NCI-H2171 (cell line): ENCODE measurements at places on chromosomes 11 and 22.

DNA sequence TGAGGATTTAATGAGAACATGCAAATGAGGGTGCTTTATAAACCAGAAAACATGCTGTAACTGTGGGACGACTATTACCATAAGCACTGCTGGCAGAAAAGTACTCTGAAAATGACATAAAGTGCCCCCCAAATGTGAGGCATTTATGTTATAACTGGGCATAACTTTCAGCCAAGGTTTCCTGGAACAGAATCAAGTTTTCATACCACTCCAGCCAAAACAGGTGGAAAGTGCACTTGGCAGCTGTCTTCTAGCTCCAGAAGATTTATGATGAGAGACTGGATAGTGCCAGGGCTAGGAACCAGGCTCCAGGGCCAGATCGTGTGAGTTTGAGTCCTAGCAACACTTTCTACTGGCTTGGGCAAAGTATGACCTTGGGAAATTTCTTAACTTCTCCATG is 339.2 kb downstream of the TENM4 start:
- DNase-seq: peak; percentile 22

GRCh38 chr22:38305471-38306448 is 11.5 kb downstream of the CSNK1E start:
- DNase-seq: peak; percentile 30

DNA sequence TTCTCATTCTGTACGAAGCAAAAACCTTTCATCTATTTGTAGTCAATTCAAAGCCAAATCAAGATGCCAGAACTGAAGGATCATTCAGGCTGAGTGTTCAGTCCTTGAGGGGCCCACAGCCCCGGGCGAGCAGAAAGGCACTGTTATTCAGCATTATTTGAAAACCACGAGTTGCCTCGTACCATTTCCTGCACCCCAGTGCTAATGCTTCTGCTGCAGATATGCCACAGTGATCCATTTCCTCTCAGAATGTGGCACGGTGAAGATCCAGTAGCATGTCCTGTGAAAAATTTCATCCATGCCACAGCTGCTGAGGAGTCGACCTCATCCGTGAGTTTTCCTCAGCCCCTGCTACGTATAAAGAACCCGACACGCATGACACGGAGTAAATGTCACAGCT is 85.4 kb downstream of the OSBP2 start:
- no peak for DNase-seq

DNA sequence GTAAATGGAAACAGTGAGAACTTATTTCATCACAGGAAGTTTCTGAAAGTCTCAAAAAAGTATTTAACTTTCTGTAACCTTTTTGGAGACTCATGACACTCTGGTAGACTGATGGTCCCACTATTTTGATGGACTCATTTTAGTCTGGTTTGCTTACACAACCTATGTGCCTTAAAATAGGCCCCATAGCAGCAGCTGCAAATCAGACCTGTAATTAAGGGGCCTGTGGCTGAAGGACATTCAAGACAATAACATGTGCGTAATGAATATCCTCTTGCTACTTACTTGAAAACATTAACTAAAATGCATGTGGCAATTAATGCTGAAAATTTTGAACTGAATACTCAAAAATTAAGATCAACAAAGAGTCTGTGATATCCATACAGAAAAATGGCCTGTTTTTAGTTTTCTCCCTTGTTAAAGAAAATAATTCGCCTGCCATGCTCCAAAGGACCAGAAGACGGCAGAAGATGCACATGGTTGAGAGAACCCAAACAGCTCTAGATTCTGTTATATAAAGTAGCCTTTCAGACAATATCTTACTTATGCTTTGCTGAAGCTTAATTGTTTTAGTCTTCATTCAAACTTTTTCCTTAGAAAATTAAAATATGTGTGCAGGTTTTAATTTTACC is 568.5 kb downstream of the KCNA4 start:
- no peak for DNase-seq

- no peak for DNase-seq
Measured at GRCh38 chr11:79249295-79249993, 191.4 kb downstream of the TENM4 start.

- DNase-seq: no peak
Measured at GRCh38 chr11:47569646-47570045, 4.2 kb downstream of the PTPMT1 start.

DNA sequence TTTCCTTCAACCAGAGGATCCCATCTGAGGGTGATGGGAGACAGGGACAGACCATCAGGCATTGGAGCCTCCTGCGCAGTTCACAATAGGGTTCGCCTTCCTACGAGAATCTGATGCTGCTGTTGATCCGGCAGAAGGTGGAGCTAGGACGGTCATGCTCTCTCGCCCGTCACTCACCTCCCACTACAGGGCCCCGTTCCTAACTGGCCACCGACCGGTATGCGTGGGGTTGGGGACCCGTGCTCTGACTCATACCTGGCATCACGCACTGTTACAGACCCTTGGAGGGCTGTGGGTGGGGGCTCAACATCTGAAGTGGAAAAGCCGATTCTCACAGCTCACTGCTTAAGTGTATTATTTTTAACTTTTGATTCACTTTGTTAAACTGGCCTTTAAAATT is 402.3 kb downstream of the BRD1 start:
- no peak for DNase-seq

DNA sequence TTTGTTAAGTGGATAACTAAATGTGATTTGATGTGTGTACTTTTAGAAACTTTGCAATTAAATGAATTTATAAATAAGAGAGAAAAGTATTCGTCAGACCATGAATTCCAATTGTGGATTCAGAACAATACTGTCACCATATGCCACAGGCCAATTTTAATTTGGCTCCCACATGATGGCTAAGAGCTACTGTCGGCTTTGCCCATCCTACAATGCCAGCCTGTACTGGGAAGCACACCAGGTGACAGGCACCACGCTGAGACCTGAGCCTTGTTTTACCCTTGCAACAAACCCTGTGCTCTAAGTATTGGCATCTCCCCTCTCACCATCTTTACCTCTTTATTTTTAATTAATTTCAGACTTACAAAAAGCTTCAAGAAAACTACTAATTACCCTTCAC is 14.0 kb downstream of the RAB30 start:
- no peak for DNase-seq

DNA sequence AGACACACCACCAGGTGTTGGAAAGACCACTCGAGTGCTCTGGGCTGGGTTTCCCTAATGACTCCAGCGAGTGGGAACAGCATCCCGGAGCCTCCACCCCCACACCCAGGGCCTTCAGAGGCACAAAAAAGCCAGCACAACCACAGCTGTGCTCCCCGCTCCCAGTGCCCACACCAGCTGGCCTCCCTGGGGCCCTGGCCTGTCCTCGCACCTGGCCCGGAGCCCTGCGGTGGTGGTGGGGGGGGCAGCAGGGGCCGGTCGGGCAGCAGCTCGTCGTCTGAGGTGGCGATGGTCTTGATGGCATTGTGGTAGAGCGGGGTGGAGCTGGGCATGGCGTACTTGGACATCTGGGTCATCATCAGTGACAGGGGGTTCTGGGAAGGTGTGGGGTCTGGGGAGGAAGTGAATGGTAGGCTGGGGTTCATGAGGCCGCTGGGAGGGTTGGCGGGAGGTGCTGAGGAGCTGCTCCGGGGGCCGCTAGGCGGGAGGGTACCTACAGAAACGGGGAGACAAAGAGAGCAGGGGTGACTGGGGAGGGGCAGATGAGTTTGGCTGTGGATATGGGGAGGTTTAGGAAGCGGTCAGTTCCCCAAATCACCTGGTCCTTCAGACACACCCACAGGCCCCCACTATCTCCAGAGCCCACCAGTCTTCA is 16.1 kb downstream of the CXCR5 start:
- no peak for DNase-seq

DNA sequence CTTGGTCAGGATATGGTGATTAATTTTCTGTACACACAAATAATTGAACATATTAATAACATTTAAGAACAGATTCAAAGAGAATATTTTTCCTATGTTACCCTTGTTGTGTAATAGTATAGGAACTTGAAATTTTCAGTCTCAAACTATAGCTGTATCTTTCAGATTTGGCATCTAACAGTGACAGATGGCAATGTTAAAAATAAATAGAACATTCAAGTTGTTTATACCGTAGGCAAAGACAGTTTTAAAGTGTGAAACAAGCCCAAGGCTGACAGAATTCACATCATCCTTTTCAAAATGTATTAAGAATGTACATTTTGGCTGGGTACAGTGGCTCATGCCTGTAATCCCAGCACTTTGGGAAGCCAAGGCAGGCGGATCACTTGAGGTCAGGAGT is 92.6 kb upstream of the TP53AIP1 start:
- no peak for DNase-seq

DNA sequence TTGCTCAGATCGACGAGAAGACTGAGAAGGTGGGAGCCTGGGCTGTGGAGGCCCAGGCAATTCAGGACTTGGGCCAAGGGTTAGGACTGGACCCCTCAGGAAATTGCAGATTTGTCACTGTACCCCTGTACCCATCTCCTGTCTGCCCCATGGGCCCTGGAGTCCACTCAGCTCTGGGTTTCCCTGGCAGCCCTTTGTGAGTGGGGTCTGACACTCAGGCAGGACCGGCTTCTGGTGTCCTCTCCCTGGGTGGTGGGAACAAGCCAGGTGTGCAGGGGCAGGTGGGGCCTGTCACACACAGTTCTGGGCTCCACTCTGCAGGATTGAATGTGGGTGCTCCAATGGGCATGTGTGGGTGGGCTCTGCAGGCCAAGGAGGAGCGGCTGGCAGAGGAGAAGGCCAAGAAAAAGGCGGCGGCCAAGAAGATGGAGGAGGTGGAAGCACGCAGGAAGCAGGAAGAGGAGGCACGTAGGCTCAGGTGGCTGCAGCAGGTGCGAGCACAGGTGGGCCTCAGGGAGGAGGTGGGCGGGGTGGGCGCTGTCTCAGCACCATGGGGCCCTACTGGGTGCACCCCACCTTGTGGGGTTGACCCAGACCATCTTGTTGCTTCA is 21.6 kb downstream of the INCENP start:
- no peak for DNase-seq

DNA sequence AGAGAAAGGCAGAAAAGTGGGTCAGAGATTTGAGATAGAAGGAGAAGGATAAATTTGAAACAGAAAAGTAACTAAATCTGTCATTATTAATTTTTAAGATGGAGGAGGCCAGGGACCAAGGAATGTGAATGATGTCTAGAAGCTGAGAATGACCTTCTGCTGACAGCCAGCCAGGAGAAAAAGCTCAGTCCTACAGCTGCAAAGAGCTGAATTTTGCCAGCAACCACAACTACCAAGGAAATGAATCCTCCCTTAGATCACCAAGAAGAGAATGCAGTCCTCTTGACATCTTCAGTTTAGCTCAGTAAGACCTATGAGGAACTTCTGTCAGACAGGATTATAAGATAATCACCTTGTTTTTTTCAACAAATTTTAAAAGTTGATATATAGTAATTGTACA is 538.2 kb downstream of the LRRC4C start:
- no peak for DNase-seq

DNA sequence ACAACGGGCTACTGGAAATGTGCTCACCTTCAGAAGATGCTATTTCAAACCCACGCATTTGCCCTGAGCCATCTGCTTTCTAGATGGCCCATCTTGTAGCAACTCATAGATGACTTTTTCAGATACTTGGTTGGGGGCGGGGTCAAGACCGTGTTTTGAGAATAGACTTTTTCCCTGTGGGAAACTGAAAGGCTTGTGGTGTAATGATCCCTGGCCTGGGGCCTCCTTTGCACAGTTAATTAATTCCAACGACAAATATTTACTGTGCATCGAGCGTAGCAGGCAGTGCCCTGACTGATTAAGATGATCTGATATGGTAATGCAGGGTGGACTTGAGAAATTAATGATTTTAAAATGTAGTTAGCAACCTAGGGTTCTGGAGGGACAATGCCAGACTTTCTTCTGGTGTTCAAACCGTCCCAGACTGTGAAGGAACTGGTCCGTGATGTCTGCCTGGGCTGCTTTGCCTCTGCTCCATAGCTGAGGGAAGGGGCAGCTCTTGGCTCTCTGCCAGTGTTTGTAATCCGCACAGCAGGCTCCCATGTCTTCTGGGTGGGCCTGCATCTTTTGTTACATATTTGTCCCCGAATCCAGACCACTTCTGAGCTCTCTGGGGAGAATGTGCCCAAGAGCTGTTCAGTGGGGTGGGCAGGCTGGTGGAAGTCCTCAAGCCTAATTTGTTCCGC is 84.8 kb downstream of the ADAMTS15 start:
- DNase-seq: no peak

GRCh38 chr11:59706518-59707285 is 6.9 kb downstream of the OR10V1 start:
- DNase-seq: no peak

DNA sequence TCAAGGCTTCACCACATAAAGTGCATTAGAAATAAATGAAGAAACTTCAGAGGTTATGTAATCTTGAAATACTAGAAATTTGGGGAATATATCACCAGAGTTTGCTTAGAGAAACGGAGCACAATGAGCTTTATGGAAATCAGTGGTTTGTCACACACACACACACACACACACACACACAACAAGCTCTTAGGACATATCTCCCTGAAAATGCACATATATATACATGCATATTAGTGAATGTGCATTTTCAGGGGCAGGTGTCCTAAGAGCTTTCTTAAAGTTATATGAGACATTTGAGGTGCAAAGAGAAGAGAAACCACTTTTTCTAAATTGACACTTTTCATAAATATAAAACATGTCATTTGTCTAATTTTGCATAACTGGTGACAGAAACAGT is 93.7 kb upstream of the CARD18 start:
- no peak for DNase-seq

GRCh38 chr11:104892723-104893511 is 5.3 kb downstream of the CASP12 start:
- no peak for DNase-seq

DNA sequence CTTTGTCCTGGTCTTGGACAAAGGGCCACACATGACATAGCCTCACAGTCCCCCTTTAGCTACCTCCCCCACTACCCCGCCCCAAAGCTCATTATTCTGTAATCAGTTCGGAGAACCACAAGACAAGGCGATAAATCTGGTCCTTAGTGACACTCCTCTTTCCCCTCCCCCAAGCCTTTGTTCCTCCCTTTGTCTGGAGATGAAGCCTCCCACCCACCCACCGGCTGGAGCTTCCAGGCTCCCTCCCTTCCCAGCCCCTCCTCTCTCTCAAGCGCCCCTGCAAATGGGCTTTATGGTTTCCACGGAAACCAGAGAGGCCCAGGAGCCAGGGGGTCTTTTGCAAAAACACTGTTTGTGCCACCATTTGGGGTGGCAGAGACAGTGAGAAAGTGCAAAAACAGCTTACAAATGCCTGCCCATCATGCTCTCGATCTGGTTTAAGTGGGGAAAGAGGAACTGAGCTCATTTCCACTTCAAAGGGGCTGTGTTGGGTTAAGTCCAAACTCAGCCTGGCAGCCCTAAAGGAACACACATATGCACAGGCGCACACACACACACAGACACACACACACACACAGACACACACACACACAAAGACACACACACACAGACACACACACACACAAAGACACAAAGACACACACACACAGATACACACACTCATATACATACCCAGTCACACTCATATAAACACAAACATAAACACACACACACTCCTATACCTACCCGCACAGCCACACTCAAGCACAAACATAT is 23.5 kb downstream of the APLNR start:
- DNase-seq: no peak

GRCh38 chr11:99584830-99585229 is 564.1 kb downstream of the CNTN5 start:
- DNase-seq: no peak

- no peak for DNase-seq
Measured at GRCh38 chr22:25478528-25478927, 85.9 kb upstream of the GRK3 start.

GRCh38 chr22:41891407-41891806 is 23.5 kb downstream of the SHISA8 start:
- no peak for DNase-seq

GRCh38 chr22:45317551-45318167 is 7.9 kb downstream of the FAM118A start:
- DNase-seq: no peak

- DNase-seq: no peak
Measured at GRCh38 chr11:122764371-122765090, 73.8 kb upstream of the CRTAM start.
